ENCODE measurements at places on chromosomes 5 and 9.
A peak's percentile ranks its signal among the peaks of the same experiment; 100 is the strongest.

- no peak for DNase-seq
Observed at GRCh38 chr9:29220596-29221251, 1647.4 kb upstream of the C9orf72 start.

- DNase-seq = peak; percentile 65
Observed at GRCh38 chr9:133518200-133518599, 6.6 kb downstream of the MYMK start.

DNA sequence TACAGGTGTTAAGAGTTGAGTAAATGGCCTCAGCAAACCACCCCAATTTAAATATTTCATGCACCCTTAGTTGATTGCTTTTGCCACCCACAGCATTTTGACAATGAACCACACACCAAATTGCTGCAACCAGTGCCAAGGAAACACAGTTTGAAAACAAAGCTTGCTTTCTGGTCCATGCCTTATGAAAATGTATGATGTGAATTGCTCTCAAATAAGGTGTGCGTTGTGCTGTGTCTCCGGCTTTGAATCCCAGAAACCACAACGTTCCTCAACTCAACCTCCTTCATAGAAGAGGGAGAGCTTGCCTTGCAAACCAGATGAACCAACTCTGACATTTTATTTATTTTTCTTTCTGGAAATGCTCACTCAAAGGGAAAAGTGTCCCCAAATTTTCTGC lies 762.7 kb downstream of the TLE1 start:
- DNase-seq = no peak

- DNase-seq = no peak
Observed at GRCh38 chr5:2805080-2805479, 53.6 kb upstream of the IRX2 start.

DNA sequence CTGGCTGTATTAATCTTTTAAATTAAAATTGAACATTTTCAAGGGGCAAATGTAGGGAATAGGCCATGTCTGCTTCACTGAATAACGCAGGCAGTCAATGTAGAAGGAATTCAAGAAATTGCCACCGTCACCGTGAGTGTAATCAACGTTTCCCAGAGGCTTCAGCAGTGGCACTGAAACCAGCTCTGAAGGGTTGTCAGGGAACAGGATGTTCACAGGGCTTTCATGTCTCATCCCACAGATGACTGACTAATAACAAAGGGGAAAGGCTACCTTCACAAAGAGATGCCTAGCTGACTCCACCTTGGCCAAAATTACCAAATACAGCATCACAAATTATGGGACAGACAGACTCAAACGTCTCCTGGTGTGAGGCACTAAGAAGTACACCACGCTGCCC lies 70.4 kb upstream of the SIMC1 start:
- DNase-seq = no peak

- no peak for DNase-seq
Observed at GRCh38 chr5:151052836-151053235, 28.0 kb downstream of the TNIP1 start.

GRCh38 chr5:39025456-39025855 lies 48.7 kb downstream of the RICTOR start:
- no peak for DNase-seq

DNA sequence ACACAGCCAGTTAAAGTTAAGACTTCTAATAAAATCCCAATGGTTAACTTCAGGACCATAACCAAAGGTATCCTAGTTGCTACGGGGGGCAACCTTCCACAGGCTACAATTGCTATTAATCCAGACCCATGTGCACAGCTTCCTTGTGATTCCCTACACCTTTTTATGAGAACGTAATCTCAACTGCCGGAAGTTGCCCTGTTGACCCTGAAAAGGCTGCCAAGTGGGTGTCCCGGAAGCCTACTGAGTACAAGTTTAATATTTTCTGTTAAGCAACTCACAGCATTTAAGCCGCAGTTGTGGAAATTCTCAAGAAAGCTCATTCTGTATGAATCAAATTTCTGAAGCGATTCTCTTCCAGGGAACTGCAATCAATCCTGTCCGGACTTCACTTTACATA lies 48.5 kb upstream of the PTGER4 start:
- DNase-seq = no peak

DNA sequence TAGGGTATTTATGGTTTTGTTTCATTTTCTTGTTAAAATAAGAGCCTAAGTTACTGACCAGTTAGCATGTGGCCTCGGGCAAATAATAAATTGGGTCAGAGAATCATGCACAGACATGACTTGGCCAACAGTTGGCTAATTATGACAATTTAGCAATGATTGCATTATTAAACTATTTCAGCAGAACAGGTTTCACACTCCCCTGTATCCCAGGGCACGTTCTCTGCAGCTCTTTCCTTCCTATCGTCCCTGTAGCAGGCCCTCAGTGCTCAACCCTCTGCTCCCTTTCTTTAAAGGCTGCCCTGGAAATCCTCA lies 167.9 kb downstream of the TSSK1B start:
- DNase-seq = no peak

DNA sequence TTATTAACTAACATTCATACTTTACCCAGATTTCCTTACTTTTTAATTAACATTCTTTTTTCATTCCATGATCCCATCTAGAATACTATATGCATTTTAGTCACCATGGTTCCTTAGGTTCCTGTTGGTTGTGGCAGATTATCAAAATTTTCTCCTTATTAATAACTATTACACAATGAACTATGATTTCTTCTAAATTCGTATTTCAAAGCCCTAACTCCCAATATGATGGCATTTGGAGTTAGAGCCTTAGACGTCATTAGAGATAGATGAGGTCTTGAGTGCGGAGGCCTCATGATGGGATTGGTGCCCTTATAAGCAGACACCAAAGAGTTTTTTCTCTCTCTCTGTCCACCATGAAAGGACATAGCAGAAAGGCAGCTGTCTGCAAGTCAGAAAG lies 485.4 kb downstream of the TLR4 start:
- DNase-seq = no peak

- DNase-seq = no peak
Observed at GRCh38 chr5:104172976-104173375, 610.4 kb upstream of the NUDT12 start.

GRCh38 chr5:91946870-91947269 lies 563.8 kb upstream of the ARRDC3 start:
- DNase-seq = no peak

- DNase-seq = no peak
Observed at GRCh38 chr5:108983461-108984092, 235.9 kb downstream of the FER start.

GRCh38 chr5:39016587-39017275 lies 57.5 kb downstream of the RICTOR start:
- DNase-seq = no peak

- no peak for DNase-seq
Observed at GRCh38 chr5:130116462-130116861, 212.2 kb downstream of the CHSY3 start.

- DNase-seq = no peak
Observed at GRCh38 chr9:128208386-128208785, 5.2 kb downstream of the DNM1 start.

DNA sequence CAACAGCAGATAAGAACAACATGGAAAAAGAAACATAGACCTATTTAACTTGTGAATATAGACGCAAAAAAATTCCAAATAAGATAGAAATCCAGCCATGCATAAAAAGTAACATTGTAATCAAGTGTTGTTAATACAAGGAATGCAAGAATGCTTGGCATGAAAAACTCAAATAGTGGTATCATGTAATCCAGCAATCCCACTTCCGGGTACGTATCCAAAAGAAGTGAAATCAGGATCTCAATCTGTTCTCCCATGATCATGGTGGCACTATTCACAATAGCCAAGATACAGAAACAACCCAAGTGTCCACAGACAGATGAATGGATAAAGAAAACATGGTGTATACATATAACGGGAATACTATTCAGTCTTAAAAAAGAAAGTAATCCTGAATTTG lies 437.4 kb downstream of the ARHGEF28 start:
- DNase-seq = no peak

DNA sequence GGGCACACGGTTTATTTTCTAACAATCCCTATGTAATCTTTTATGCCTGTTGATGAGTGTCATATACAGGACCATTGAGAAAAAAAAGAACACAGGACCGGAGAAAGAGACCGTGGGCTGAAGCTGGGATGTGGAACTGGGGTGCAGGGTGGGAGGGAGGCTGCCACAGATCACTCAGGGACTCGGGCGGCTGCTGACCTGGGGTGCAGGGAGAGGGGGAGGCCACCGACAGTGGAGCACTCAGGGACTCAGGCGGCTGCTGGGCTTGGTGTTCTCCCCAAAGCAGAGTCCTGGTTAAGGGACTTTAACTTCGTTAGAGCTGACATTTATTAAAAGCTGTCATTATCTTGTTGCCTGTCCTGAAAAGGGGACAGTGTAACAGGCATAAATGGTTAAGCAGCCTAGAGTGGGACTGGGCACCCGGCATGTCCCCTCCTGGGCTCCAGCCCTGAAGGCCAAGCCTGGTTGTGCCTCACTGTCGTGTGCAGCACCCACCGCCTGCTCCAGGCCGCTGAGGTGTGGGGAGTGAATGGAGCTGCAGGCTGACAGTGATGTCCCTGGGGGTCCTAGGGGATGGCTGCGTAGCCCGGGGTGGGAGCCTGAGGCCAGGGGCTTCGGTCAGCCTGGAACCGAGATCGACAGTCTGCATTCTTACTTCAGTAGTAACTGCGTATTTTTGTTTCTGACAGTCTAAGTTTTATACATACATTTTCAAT lies 14.0 kb downstream of the NDUFS6 start:
- no peak for DNase-seq

DNA sequence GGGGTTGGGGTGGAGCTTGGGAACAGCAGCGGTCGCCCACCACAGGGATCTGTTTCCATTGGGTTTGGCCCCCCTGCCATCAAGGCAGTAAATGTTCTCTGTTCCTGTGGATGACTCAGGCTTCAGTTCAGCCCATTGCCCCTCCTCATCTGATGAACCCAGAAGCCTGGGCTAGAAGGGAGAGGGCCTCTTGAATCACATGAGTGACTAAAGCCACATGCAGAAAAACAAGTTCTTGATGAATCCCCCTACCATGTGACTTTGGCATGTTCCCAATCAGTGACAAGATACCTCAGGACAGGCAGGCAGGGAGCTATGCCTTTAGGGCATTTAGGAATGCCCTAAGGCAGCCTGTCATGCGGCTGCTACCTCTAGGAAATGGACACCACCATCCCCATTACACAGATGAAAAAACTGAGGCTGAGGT lies 2.5 kb downstream of the SH3PXD2B start:
- no peak for DNase-seq

DNA sequence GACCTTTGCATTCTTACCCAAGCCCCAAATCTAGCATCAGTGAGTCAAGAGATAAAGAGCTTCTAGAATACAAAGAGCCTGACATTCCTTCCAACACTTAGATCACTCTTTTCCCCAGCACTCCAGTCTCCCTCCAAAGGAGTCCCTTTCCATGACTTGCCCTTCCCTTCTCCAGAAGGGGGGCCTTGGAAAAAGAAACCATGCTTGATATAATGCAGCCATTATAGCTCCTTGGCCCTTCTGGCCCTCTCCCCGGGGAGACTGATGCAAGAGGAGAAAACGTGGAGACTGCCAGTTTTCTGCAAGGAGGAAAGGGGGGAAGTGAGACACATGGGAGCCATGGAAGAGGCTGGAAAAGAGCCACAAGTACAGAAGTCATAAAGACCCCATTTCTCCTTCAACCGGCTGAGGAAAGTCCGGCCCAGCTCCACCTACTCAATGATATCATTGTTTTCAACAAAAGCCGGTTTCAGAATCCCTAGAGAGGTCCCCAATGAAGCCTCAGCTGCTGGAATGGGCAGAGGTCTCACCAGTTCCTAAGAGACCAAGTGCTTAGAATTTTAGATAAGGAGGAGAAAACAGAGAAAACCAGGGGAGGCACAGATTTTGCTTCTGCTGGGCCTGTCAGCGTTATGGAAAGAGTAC lies 29.0 kb downstream of the ADAM19 start:
- no peak for DNase-seq

DNA sequence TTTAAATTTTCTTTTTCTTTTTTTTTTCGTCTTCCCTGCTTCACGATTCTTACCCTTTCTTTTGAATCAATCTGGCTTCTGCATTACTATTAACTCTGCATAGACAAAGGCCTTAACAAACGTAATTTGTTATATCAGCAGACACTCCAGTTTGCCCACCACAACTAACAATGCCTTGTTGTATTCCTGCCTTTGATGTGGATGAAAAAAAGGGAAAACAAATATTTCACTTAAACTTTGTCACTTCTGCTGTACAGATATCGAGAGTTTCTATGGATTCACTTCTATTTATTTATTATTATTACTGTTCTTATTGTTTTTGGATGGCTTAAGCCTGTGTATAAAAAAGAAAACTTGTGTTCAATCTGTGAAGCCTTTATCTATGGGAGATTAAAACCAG lies 352.2 kb downstream of the NTRK2 start:
- DNase-seq = no peak

DNA sequence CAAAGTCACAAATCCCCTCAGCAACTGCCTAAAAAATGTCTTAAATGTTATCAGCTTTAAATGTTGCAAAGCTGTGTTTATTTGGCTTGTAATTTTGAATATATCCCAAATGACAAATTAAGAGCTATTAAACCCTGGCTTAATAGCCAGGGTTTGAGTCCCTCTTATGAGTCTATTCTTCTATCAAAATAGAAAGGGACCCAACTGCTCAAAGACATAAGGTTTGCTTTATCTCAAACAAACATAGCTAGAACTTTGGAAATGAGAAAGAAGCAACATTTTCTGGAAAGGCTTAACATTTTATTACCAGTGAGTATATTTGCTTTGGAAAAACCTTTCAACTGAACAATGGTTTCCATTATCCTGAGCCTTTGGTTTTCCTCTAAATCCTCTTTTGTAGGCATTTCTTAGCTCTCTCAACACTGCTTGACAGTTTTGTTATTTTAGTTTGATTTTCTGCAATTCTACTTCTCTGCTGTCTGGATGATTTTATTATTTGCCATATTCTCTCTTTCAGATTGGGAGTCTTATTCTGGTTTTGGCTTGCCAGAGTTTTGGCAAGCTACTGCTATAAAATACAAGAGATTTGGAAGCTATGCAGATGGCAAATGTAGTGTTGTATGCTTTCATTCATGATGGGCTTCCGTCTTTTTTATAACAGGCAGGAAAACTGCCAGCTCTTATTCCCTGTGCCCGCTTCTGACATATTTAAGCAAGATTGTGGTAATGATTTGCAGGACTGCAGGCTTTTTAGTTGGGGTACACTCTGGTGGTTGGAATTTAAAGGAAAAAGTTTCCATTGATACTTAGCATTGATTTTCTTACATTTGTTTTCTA lies 734.9 kb downstream of the DTWD2 start:
- DNase-seq = no peak

Measured in NCI-H1105 (cell line).